Ecto neural progenitor cell (in vitro differentiated cells): ENCODE measurements at places on chromosomes 2 and 18.
A peak's percentile ranks its signal among the peaks of the same experiment; 100 is the strongest.

- no peak for DNase-seq
These were observed 57.9 kb downstream of the DYNC1I2 start for GRCh38 chr2:171745141-171745540.

- DNase-seq: no peak
These were observed 200.7 kb downstream of the BCL11A start for GRCh38 chr2:60352491-60353405.

DNA sequence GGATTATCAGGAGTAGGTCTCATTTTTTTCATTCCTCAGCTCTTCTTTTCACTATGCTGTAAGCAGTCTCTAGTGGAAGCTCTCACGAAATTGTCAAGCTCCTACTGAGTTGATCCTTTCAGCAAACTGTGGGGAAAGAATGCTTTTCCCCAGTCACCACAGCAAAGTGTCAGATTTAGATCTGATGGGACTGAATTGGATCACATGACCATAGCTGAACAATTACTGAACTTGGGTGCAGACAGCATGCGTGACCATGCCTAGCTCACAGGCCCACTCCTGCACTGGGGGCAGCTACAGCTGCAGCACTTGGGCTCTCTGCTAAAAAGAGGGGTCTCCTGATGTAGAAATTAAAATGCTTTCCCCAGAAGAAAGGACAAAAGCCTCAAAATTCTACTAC lies 3.1 kb downstream of the ARHGAP15 start:
- DNase-seq: no peak

GRCh38 chr2:42046819-42047487 lies 868 bp upstream of the PKDCC start:
- DNase-seq: peak; percentile 84

DNA sequence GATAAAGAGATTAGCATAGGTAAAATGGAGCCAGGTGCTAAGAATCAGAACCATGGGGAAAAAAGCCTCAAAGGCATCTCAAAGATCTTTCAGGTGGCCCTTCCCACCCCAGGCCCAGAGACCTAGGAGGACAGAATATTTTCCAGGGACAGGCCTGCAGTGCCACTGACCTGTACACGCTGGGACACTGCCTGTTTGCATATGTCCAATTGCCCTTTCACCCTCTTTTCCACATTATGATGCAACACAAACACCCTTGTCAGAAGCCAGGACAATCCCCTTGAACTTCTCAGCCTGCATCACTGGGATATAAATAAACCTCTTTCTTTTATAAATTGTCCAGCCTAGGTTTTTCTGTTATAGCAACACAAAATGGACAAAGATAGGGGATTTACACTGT lies 419.1 kb downstream of the TRIB2 start:
- DNase-seq: no peak

- DNase-seq: no peak
These were observed 23.6 kb upstream of the NMS start for GRCh38 chr2:100446696-100447095.

- DNase-seq: no peak
These were observed 503 bp downstream of the ANXA4 start for GRCh38 chr2:69742322-69742952.

GRCh38 chr2:86596118-86596517 lies 27.5 kb downstream of the RNF103 start:
- no peak for DNase-seq

DNA sequence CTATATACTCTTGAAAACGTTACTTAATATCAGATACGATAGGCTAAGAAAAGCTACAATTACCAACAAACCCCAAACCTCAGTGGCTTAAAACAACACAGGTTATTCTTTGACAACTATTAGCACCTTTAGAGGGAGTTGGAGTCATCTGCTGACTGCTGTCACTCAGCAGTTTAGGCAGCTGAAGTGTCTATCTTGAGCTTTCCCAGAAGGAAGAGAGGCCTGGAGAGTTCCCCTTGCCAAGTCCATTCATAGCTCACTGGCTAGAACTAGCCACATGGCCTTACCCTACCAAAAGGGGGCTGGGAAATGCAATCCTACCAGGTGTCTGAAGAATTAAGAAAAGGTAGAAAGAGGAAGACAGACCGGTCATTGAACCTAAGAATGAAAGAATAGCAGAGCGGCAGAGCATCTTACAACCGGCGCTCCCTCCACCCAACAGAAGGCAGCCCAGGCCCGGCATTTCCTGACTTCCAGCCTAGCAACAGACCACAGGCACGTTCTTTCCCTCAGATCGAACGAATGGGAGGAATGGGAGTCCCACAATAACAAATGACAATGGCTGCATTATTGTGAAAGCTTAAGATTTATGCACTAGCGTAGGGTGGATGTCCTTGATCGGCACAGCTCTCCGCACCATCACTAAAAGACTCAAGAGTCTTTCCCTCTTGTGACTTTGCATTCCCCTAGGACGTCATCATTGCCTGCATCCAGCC lies 211.2 kb upstream of the CTAGE1 start:
- DNase-seq: no peak

DNA sequence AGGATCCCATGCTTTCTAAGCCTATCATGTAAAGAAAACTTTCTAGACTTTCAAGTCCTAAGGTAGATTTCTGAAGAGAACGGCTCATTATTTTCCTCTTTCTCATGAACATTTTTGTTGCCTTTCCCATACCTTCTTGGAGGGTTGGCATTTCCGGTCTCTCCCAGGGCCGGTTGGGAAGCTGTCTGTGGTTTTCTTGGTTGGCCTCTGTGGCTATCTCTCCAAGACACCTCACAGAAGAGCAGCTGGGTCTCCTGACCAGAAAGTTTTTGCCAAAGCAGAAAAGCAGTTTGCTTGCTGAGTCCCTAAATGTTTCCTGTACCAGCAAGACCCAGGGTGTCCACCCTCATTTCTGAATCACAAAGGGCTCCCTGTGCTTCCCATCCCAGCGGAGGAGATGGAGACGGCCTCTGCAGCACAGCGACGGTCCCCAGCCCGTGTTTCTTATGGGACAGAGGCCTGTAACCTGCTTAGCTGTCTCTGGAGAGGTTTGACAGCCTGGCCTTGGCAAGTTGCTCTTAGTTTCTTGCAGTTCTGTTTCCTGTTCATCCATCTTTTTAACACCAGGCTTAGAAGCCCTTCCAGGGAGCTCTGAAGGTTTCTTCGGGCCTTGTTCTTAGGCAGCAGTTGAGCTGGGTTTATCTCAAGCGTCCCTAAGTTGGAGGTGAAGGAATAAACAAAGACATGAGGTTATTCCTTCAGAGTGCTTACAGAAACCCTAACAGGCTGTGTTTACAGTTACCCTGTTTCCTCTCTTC lies 39.8 kb downstream of the GREB1 start:
- DNase-seq: no peak

DNA sequence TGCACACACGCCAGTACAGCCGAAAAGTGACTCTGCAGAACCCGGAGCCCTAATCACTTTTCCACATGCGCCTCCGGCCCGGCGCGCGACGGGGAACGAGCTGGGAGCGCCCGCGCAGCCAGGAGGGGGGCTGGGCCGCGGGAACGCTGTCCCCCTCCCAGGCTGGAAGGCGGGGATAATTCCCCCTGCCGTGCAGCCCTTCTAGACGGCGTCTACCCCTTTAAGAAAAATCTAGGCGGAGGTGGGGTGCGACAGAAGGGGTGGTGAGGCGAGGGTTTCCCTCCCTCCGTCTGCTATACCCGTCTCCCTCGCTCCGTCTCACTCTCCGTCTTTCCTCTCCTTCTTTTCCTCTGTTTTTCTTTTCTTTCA lies 2.4 kb downstream of the CYP26B1 start:
- no peak for DNase-seq

DNA sequence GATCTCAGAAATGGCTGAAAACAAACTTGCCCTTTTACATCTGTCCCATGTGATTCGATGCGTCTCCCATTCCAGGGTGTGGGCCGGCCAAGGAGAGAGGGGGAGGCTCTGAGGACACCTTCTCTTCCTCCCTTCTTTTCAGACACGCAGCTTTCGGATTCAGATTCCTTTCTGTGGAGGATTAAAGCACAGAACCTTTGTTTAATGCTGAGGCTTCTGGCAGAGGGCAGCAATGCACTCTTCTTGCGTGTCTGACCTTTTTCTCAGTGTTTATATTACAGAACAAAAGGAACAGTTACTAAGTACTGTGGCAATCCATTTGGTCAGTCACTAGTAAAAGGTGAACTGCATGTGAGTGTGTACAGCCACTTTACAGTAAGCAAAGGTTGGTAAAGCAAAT lies 268.9 kb upstream of the CCDC68 start:
- DNase-seq: peak; percentile 56

DNA sequence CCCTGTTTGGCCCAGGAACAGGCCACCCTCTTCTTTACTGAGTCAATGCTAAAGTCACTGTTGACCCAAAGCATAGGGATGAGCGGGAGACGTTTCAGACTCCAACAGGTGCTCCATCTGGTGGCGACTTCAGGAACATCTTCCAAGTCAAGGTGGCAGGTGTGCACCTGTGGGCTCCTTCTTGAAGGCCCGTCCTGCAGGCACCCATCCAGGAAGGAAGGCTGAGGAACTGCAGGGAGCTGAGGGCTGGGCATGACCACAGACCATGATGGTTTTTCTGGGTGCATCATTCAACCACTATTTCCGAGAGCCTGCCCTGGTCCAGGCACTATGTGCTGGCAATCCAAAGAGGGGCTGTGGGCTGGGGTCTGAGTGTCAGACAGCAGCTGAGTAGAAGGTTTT lies 142.8 kb downstream of the NDUFA10 start:
- DNase-seq: peak; percentile 70

- DNase-seq: no peak
These were observed 239.9 kb downstream of the ZNF516 start for GRCh38 chr18:76255070-76255683.

DNA sequence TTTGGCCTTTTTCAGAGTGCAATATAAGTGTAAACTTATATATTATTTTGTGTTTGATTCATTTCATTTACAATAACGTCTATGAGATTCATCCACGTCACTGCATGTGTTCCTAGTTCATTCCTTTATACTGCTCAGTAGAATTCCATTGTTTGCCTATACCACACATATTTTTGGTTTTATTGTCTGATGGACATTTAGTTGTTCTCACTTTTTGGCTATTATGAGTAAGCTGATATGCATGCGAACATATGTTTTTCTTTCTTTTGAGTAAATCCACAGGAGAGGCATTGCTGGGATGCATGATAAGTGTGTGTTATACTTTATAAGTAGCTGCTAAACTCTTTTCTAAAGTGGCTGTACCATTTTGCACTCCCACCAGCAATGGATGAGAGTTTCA lies 314.8 kb upstream of the HS6ST1 start:
- DNase-seq: no peak

DNA sequence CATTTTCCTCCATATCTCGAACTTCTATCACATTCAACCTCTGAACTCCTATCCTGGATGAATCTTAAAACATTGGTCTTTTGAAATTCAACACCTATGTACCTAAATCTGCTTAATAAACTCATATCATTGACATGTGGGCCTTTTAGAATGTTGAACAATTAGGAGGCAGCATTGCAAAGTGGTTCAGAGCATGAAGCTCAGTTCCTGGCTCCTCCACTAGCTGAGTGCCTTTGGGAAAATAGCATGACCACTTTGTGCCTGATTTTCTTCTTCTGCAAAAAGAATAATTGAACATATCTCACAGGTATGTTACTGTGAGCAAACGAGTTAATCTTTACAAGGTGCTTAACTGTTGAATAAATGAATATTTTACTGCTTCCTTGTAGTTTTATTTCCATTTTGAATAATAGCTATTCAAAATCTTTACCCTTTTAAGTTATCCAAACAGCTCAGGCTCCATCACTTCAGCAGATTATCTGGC lies 14.3 kb upstream of the ITPRID2 start:
- no peak for DNase-seq
